ENCODE measurements at places on chromosomes 3 and 15.

DNA sequence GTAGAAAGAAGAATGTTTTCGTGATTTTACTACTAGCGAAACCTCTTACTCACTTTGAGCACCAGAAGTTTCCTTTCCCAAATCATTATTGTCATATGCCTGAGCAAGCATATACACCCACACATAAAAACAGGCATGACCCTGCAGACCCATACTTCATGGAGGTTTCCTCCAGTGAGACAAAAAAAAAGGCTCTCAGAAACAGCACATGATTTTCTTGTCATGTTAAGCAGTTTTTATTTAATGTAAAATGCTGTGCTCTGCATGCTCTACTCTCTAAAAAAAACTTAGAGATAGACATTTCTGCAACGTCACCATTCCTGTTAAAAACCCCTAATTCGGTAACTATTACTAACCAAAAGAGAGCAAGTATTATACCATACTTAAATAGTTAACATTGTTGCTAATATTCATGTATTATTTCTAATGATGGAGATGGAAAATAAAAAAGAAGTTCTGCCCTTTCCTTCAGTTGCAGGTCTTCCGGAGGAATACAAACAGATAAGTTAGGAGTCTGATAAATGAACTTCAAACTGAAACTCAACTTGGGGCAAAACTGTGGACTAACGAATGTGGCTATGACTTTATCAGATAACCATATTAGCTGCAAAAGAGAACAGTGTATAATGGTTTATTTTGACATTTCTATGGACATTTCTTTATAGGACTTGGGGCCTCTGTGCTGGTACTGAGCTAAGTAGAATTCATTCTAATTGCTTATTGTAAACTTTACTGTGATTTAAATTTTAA lies 15.9 kb downstream of the CD200R1 start:
- DNase-seq, result no peak

GRCh38 chr3:27533718-27534573 lies 49.8 kb upstream of the SLC4A7 start:
- DNase-seq, result no peak

- DNase-seq, result no peak
Observed at GRCh38 chr3:54797111-54797510, 130.7 kb downstream of the LRTM1 start.

- DNase-seq, result no peak
Observed at GRCh38 chr3:36681867-36682266, 82.5 kb downstream of the DCLK3 start.

GRCh38 chr15:63319065-63319464 lies 41.7 kb downstream of the APH1B start:
- DNase-seq, result no peak

Measured in NCI-H1694 (cell line).